Uterus (tissue), 4 donors: ENCODE measurements at places on chromosomes 7 and 10. TPM values are rescaled to one million over a fixed set of nuclear protein-coding genes. Genes with fewer than 3 reads are reported as not detected.

Gene LLCFC1
- total RNA-seq = not detected

DNA sequence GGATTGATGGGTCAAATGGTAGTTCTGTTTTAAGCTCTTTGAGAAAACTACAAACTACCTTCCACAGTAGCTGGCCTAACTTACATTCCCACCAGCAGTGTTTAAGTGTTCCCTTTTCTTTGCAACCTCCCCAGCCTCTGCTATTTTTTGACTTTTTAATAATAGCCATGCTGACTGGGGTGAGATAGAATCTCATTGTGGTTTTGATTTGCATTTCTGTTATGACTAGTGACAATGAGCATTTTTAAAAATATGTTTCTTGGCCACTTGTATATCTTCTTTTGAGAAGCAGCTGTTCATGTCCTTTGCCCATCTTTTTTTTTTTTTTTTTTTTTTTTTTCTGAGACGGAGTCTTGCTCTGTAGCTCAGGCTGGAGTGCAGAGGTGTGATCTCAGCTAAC lies 155.2 kb upstream of the BMPER start:
- no peak for DNase-seq

GRCh38 chr10:123746942-123747341 lies 80.8 kb downstream of the GPR26 start:
- no peak for DNase-seq

GRCh38 chr7:69825113-69825972 lies 227.1 kb downstream of the AUTS2 start:
- no peak for DNase-seq

DNA sequence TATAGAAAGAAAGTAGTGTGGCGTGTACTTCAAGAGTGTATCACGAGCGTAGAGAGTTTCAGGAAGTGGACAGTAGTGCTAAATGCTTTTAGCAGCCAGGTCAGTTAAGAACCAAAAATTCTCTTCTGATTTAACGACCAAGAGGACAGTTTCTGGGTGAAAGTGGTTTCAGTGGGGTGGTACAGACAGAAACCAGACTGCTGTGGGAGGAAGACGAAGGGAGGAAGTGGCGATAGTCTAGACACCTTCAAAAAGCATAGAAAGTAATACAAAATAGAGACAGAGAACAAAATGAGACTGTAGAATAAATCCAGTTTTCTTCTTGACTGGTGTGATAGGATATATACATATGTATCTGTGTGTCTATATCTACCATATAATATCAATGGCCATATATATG lies 93.5 kb downstream of the MBL2 start:
- DNase-seq = no peak

- DNase-seq = no peak
Measured at GRCh38 chr7:23277359-23277989, 21.7 kb upstream of the MALSU1 start.

- DNase-seq = no peak
Measured at GRCh38 chr7:139095194-139095659, 14.3 kb downstream of the ZC3HAV1 start.

GRCh38 chr7:913736-914520 lies 37.6 kb downstream of the GET4 start:
- DNase-seq = no peak
